NCI-H446 treated with DMSO at 0.1 percent for 48 hours (cell line): ENCODE measurements at places on chromosomes 1 and 21.

- DNase-seq: no peak
Observed at GRCh38 chr1:42762269-42762668, 4.6 kb downstream of the P3H1 start.

GRCh38 chr1:214902636-214903320, 179.8 kb upstream of the KCNK2 start:
- no peak for DNase-seq

DNA sequence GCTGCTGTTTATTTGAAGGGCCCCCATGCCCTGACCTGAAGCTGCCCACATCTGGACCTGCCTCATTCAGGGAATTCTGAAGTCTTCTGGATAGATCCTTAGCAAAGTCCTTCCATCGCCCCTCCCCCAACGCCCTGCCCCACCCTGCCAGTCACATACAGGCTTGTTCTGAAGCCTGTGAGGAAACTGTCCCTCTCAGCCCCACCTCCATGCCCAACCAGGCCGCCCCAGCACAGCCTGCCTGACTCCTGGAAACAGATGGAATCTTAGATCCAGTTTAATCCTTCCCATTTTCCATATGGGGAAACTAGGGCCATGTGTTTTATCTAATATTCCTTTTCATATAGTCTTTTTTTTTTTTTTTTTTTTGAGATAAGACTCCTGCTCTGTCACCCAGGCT, 44.5 kb upstream of the GPR37L1 start:
- DNase-seq: no peak

DNA sequence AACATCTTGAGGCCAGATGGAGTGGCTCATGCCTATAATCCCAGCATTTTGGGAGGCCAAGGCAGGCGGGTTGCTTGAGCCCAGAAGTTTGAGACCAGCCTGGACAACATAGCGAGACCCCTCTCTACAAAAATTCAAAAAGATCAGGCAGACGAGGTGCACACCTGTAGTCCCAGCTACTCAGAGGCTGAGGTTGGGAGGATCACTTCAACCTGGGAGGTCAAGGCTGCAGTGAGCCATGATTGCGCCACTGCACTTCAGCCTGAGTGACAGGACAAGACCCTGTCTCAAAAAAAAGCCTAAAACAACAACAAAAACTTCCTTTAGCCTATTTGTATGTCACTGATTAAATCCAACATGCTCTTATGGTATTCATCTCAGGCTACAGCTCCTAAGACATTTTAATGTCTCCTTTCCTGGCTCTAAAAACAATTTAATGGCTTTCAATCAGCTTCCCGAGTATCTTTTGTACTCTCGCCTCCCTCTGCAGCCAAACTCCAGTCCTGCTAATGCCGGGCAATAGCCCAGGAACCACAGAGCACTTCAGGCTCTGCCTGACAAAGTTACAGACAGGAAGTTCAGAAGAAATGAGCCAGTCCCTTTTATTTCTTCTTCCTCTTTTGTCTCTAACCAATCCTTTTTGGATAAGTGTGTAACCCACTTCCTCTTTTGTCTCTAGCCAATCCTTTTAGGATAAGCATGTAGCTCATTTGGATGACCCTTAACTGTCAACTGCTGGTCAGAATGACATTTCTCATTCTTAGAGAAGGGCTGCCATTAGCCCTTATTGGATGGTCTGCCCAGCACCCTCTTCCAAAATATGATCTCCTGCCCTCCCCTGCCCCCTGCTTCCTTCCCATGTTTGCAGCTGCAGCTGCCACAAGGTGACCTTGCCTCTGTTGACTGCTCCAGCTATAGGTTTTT, 6.6 kb upstream of the DOP1B start:
- no peak for DNase-seq

- DNase-seq: no peak
Observed at GRCh38 chr1:203178083-203178482, 2.5 kb upstream of the MYBPH start.

DNA sequence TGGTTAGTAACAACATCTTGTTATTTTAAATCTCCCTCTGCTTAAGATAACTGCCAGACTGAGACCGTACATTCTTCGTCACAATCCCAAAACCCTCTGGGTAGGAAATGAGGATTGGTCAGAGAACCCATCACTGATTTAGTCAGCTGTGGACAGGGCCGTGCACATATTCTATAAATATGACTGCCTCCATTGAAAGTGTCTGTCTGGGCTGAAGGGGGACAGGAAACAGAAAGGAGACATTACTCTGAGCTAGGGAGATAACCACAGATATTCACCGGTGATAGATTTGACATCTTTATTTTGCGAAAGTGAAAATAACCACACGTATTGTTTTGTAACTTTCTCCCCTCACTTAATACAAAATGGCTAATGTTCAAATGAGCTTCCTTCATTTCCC, 36.9 kb upstream of the ST6GALNAC5 start:
- DNase-seq: no peak

DNA sequence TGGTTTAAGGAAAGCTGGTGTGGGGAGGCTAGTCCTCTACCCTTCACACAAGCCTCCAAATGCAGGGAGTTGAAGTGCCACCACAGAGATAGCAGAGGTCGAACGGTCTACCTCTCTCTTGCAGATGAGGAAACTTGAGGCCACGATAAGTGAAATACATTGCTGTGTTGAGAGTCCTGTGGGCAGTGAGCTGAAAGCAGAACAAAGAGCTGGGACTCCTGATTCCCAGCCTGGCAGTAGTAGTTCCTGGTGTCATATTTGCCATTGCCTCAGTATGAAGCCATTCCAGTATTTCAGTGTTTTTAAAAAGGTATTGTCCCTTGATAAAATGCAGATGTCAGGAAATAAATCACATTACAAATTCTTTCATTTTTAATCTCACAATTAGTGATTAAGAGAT, 28.6 kb downstream of the AK4 start:
- peak; percentile 62 for DNase-seq

DNA sequence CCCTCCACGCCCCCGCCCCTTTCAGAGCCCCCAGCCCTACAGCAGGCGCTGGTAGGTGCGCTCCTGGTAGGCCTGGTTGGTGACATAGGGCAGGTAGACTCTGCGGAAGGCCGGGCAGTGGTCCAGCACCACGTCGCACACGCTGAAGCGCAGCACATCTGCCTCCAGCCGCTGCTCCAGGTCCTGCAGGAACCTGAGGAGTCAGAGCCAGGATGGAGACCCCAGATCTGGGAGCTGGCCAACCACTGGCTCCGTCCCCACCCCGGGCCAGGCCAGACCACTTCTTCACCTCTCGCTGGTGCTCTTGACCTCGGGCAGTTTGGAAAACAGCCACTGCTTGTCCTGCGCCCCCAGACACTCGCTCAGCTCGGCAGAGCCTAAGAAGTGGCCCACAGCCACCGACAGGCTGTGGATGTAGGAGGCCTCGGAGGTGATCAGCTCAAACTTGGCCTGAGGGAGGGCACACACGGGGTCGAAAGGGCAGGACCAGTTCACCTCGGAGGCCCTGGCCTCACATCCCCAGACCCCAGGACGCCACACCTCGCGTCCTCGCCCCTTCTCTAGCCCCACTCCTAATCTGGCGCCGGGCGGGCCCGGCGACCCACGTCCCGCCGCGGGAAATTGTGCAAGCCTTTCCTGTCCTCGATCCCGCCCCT, 6.4 kb downstream of the ARHGEF19 start:
- no peak for DNase-seq

DNA sequence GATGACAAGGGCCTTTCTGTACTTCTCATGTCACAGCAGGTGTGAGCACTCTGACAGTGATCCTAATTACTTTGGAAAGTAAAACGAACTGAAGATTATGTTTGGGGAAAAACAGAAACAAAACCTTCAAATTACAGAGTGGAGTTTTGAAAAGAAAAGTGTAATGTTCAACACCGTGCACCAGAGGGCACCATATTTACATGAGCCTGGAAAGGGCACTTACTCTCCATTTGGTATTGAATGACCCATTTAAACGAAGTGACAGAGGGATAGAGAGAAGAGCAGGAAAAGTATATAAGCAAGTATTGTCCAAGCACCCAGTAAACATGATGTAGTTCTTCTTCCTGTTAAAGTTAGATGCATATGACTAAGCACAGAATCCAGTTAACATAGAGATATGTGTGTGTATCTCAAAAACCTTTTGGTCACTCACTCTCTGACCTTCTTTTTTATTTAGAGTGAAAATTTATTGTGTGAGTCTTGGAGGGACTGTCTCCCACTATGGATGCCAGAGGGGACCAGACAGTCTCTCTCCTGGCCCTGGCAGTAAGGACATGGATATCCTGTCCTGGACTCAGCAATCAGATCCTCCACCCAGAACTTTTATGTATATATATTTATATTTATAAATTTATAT, 3.8 kb upstream of the RGSL1 start:
- DNase-seq: peak; percentile 22

DNA sequence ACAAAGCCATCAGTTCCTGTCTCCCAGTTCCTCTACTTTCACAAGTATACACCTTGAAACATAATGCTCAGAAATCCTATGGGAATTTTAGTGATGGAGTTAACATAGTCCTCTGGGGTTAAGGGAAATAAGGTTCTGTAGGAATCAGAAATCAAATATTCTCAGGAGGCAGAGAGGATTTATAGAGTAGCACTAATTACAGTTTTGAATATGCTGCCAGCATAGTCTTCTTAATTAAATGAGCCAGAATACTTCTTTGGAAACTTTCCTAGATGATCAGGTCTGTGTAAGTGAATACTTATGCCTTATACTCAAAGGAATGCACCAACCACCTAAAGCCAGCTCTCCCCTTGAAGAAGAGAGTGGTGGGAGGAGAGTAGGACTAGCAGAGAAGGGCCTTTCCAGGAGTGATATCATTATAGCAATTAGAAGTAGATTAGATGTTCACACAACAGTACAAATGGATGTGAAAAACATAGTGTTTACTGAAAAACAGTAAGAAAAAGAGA, 31.4 kb upstream of the DIRAS3 start:
- no peak for DNase-seq

DNA sequence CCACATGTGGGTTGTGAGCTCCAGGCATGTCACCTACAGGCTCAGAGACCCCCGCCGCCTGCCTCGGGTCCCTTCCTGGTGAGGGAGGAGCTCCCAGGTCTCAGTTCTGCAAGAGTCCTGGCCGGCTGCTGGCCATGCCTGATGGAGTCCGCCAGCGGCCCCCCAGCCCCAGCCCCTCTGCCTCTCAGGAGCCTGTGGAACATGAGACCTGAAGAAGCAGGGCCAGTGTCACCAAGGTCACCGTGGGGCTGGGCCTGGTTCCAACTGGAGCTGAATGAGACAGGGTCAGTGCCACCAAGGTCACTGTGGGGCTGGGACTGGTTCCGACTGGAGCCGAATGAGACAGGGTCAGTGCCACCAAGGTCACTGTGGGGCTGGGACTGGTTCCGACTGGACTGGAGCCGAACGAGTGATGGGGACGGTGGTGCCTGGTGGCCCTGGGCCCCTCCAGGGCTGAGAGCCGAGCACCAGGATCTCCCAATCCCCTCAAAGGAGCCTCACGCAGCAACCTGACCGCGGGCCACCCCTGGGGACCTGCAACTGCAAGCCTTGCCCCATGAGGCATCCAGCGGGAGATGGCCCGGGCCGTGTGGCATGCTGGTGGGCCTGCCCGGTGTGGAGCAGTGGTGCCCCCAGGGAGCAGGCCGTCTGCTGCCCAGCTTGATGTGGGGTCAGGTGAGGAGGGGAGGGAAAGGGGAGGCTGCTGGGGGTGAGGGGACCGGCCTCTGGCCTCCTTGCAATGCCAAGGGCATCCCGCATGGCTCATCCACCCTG, 14.5 kb upstream of the PTTG1IP start:
- no peak for DNase-seq

- no peak for DNase-seq
Observed at GRCh38 chr1:184803180-184803492, 48.5 kb upstream of the EDEM3 start.

- no peak for DNase-seq
Observed at GRCh38 chr1:245652660-245653427, 498.1 kb downstream of the KIF26B start.

- DNase-seq: no peak
Observed at GRCh38 chr21:41071258-41072171, 96.4 kb upstream of the BACE2 start.

DNA sequence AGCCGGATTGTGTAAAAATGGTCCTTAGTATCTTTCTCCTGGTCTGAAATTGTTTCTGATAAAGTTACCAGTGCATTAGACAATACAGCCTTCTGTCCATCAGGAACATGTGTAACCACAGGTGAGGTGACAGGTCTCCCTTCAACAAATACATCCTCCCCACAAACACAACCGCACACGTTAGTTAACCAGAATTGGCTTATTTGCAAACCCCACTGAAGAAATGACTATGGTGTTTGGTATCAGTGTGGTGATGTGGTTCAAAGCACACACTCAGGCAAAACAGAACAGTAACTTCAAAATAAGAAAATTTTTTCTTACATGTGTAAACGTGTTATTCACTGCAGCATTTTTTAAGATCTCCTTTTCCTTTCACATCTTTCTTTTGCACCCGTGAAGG, 517.2 kb upstream of the NR5A2 start:
- no peak for DNase-seq

DNA sequence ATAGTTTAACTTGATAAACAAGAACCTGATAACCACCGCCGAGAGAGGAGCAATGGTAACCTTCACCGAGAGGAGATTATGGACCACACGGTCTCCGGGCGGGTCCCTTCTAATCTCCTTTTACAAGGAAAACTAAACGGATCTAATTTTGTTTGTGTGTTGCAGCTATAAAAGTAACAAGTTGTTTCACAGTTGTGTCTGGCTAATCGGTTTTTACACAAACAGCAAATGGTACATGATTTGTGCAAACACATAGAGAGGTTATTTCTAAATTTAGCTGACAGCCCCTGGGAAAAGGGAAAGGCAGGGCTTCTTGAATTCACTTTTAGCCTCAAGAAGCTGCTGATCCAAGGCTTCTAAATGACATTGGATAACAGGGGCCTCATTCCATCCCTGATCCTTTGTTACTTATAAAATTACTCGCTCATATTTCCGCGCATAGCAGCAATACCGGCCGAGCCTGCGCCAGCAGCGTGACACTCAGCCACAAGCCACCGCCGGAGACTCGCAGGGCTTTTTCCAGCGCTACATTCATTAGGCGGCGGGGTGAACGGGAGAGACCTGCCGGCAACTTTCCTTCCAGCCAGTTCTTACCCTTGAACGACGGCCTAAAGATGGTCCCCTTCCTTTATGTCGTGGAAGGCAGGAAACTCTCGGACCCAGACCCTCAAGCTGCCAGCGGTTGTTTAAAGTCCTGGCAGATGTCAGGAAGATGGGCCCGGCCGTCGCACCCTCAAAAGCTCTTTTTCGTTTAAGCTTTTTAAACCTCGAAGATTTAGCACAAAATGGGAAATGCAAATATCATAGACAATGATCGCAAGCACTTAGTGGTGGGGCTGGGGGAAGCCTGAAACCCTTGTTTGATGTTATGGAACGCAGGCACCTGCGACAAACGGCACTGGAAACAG, 4.4 kb downstream of the FOXD3 start:
- no peak for DNase-seq

GRCh38 chr1:197342044-197342565, 74.1 kb downstream of the CRB1 start:
- DNase-seq: no peak

- no peak for DNase-seq
Observed at GRCh38 chr1:99328171-99328570, 63.9 kb downstream of the PLPPR4 start.

GRCh38 chr1:114292194-114292593, 138.5 kb upstream of the SYT6 start:
- no peak for DNase-seq
